ENCODE measurements at places on chromosomes 1 and 21.

GRCh38 chr1:30845904-30846290 is 62.7 kb downstream of the SDC3 start:
- DNase-seq: no peak

DNA sequence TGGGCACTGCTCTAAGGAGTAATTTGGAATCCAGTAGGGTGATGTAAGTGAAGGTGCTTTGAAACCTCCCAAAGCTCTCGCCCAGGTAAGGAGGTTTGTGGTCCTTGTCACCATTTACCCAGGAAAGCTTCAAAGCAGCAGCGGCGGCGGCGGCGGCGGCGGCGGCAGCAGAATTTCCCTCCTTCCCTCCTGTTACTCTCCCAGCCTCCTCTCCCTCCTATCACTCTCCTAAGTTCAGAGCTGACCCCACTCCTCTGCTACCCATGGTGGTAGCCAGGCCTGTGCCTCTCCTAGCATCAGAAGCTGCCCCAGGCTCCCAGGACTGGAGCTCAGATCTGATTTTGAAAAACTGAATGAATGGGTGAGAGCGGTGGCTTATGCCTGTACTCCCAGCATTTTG is 60.7 kb downstream of the ACBD3 start:
- DNase-seq: no peak

- no peak for DNase-seq
These were observed 4.5 kb downstream of the MMEL1 start for GRCh38 chr1:2628191-2628932.

DNA sequence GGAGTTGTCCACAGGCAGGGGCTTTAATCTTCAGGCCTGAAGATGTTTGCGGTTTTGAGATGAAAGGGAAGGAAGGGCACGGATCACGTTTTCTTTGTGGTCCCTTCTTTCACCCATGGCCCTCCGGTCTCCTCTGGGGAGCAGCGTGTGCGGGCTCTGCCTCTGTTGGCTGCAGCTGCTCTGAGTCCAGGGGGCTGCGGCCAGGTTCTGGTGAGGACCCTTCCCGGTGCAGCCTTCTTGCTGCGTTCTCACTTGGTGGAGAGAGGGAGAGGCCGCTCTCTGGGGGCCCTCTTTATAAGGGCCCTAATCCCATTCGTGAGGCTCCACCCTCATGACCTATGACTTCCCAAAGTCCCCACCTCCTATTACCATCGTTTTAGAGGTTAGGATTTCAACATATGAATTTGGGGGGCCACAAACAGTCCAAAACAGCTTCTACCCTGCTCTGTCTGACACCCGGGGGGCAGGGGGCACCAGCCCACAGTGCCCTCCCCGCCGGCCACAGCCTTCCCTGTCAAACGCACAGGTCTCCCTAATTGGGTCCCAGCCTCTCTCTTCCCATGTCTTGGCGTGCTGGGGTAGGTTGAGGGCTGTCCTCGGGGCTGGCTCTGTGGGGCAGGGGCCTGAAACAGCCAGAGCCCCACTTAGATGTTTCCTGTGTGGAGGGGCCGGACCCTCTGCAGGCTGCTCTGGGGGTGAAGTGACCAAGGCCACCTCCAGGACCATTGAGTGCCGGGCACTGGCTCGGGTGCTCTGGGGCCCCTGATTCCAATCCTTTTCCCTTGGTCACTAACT is 100.1 kb upstream of the C1orf174 start:
- DNase-seq: no peak

DNA sequence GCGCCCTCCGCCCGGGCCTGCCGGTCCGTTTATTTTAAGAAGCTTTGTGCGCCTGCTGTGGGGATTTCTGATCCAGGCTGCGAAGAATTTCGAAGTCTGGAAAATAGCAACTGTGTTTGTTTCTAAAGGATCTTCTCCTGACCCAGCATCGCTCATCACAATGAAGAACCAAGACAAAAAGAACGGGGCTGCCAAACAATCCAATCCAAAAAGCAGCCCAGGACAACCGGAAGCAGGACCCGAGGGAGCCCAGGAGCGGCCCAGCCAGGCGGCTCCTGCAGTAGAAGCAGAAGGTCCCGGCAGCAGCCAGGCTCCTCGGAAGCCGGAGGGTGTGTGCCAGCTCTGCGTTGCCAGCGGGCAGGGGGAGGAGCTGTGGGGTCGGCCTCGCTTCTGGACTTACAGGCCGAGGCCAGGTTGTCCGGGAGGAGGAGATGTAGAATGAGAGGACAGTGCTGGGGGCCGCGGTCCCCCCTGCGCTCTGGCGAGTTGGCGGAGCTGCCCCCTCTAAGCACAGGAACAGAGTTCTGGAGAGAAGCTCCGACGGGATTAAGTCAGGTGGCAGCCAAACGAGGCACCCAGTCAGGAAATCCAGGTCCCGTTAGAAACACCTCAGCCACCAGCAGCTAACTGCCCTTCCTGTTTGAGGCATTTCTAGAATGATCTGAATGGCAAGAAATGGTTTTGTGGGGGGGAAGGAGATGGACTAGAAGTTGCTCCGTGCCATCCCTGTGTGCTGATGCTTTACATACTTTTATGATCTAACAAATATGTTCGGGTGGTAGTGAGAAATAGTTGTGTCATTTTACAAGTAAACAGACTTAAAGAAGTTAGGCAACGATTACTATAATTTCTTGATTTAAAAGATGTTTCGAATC is 948 bp downstream of the TXLNA start:
- no peak for DNase-seq

- DNase-seq: no peak
These were observed 483.4 kb downstream of the PLPP3 start for GRCh38 chr1:56095696-56096665.

GRCh38 chr1:231699784-231700183 is 73.2 kb downstream of the DISC1 start:
- DNase-seq: no peak

- no peak for DNase-seq
These were observed 49.0 kb upstream of the MAB21L3 start for GRCh38 chr1:116062201-116062600.

GRCh38 chr1:21126324-21126723 is 50.4 kb downstream of the EIF4G3 start:
- DNase-seq: no peak

DNA sequence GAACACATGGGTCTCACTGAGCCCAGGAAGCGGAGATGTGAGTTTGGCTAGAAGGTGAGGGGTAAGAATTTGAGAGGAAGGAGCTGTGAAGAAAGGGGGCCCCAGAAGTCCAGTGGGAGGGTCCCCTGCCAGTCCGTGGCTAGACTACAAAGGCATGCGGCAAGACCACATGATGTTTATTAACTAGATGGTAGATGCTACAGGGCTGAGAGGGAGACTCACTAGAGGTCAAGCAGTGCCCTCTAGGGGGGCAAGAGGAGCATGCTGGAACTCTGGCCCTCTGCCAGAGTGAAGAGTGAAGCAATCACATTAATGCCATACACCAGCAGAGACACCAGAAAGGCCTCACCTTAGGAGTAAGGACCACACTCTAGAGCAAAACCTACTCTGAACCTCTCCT is 12.2 kb downstream of the KIAA0319L start:
- DNase-seq: peak; percentile 30

GRCh38 chr21:32370998-32371766 is 21.6 kb downstream of the URB1 start:
- DNase-seq: no peak

DNA sequence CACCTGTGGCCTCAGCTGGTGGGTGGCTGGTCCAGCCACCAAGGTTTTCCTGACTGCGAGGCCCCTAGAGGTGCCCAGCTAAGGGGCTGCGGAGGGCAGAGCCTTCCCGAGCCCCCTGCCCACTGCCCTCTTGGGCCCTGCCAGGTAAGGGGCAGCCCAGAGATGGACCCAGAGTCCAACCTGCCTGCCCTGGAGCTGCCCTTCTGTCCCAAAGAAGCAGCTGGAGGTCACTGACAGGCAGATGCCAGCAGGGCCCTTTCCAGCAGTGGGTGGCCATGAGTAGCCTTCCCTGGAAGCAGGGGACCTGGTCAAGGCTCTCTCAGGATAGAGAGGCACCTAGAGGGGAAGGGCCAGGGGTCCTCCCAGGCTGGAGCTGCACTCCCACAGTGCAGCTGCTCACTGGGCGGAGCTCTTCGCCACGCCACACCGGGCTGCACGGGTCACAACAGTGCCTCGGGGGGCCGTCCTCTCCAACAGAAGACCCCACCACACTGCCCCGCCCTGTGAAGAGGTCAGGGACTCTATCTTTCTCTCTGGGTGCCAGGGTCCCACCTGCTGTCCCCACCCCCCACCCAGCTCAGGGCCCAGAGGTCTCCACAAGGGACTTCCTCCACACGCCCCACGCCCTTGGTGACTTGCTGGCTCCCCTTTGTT is 10.9 kb upstream of the GNB1 start:
- no peak for DNase-seq

GRCh38 chr1:178646821-178647220 is 78.2 kb upstream of the RALGPS2 start:
- no peak for DNase-seq

GRCh38 chr1:221200464-221200863 is 321.2 kb downstream of the HLX start:
- no peak for DNase-seq

DNA sequence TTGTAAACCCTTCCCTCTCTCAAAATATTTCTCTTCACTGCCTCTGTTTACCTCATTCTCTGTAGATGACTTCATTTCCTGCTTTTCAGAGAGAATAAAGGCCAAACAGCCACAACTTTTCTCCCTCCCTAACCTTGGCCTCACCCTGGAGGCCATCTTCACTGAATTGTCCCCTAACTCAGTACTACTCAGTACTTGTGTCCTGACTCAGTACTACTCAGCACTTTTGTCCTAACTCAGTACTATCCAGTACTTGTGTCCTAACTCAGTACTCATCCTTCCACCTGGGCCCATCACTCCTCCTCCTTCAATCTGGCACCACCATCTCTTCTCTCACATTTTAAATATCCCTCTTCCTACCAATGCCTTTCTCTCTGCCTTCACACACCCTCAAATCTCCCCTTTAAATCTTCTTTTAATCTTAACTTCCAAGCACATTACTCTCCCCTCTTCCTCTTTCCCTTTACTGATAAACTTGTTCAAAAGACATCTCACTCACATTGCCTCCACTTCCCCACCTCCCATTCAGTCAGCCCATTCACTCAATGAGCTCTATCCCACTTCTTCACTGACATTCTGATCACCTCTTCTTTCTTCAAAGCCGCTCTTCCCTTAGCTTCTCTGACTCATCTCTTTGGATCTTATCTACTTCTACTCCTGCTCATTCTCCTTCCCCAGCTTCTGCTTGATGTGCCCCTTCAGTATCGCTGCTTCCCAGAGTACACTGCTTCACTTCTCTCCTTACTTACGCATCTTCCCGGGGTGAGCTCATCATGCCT is 121.4 kb downstream of the RNF220 start:
- DNase-seq: no peak

DNA sequence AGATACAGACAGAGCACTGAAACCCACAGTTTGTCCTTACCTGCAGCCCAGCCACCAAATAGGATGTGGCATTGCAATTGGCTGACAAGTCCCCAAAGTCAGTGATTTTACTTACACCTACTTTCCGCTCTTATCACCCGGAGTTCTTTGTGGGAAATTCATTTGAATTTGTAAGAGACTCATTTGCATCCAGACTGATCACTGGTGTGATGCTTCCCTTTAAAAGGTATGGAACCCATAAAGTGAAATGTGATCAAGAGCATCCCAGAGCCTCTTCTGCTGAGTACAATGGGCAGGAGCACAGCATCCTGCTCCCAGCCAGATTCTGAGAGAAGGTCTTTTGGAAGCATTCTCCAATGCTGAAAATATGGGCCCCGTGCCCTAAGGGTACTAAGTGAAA is 161.4 kb downstream of the DAB1 start:
- no peak for DNase-seq

DNA sequence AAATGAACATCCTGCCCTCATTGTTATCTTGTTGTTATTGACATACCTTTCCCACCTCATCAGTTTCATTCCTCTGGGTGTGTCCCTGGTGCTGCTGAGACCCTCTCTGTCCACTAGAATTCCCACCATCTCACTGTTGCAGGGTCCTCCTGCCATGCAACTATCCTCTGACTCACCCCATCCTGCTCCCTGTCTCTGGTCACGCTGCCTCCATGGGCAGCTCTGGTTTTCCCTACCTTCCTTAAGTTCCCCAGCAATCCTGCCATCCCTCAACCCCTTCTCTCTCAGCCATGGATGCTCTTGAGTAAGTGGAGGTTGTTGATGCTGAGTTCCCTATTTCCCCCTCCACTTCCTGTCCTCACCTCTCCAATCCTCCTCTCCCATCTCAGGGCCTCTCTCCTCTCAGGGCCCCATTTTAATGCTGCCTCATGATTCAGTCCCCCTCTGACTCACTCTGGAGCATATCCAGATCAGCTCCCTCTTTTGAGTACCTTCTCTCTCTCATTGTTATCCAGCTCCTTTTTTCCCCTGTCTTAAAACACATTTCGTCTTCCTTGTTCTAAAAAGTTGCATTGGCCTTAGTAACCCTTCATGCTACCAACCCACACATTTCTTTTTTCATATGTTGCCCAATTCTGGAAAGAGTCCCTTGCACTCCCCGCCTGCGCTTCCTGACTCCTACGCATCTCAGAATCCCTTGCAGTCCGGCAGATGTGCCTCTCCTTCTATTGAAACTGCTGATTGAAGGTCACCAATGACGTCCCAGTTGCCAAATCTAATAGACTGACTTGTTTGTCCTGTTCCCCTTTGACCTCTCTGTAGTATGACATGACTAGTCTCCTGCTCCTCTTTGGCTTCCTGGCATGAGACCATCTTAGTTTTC is 92.0 kb downstream of the CNIH3 start:
- DNase-seq: no peak

DNA sequence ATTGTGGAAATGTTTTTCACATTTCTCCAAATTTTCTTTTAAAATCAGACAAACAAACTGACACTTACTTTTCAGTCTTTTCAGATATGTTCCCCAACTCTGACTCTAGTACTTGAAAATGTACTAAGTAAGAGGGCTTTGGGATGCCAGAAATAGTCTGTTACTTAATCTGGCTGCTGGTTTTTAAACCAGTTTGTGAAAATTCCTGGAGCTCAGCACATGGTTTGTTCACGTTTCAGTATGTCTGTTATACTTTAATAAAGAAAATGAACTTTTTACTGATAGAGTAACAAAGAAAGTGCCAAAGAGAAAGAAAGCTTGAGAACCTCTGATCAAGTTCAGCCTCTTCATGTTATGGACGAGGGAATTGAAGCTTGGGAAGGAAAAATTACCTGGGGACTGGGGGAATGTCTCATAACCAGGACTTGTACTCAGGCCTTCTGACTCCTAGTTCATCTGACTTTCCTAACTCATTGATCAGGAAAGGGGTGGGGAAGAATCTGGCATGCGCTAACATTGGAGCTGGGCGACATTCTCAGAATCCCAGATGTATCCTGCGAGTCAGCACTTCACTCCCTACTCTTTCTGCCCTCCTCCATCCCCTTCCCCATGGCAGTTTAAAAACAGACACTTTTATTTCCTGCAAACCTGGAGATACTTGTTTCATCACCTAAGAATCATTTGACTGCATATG is 30.8 kb upstream of the DNAJC6 start:
- DNase-seq: no peak

- no peak for DNase-seq
These were observed 207.3 kb downstream of the SLC45A1 start for GRCh38 chr1:8525216-8525557.
